ENCODE measurements at places on chromosomes 3 and 15.

GRCh38 chr3:128648940-128649663, 1.5 kb downstream of the RPN1 start:
- DNase-seq, result no peak

DNA sequence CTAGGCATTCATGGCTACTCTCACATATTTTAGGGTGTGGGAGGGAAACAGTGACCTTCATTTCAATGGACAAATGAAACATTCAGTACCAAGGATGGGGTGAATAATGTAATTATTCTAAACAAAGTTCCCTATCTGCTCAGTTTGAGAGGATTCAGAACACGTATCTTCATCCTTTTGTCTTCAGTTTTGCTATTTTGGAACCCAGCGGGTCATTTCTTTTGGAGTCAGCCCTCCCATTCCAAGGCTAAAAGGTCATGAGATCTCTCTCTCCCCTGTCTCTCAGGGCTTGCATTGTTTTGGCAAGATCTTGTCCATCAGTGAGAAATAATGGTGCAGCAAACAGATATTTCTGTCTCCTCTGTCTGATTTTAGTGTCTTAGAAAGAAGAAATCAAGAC, 16.3 kb upstream of the GATM start:
- no peak for DNase-seq

DNA sequence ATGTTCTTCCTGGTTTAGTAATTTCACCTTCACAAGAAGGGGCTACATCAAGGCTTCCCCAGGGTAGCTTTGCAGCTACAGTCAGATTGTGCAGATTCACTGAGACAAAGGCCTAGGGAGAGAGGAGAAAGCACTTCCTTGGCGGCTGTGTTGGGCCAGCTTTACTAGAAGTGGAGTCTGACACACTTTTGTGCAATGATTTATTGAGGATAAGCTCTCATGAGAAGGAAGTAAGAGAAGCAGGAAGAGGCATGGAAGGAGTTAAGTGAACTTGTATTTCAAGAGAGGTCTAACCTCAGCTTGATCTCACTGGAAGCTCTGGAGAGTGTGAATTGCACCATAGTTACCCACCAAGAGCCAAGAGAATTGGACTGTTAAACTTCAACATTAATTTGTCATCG, 78.9 kb downstream of the TGFBR2 start:
- no peak for DNase-seq

DNA sequence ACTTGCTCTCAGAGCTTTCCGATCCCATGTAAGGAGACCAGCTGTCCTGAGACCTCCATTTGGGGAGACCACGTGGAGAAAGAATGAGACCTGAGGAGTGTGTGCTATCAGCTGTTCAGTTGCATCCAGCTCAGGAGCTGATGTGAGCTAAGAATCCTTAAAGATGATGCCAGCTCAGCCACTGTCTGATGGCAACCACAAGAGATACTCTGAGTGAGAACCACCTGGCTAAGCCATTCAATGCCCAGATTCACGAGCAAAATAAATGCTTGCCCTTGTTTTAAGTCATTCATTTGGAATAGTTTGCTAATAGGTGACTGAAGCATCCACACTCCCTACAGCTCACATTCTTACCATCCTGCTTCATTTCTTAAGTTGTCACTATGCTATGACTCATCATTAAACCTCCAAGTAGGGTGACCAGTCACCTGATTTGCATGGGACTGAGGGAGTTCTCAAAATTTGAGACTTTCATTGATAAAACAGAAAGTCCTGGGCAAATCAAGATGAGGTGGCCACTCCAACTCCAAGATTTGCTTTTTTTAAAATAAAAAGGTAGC, 56.4 kb downstream of the SPTSSB start:
- no peak for DNase-seq

GRCh38 chr15:63461230-63461985, 43.0 kb upstream of the USP3 start:
- DNase-seq, result no peak

DNA sequence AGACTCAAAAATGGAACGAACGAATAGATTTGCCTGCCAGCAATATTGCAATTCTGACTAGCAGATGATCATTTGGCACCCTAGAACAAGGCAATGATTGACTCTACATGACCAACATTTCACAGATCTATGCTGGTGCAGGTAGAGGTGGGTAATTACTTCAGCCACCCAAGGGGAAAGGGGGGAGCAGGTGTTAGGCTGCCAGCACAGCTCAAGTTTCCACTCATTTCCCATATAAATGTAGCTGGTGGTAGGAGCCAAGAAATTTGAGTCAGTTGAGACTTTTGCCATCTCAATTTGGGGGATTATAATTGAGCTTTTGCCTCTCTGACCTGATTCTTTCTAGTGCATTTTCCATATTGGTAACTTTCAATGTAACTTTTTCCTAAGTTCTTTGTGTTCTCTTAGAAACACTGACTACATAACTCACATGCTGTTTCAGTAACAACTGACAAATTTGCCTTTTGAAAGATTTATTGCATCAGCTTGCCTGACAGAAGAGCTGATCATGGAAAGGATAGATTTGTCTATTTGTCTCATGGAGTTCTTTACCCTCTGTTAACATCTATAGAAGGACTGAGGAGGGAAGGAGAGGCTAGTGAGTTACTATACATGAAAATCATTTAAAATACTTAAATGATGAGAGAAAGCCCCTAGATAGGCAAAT, 902.5 kb downstream of the ZPLD1 start:
- no peak for DNase-seq

DNA sequence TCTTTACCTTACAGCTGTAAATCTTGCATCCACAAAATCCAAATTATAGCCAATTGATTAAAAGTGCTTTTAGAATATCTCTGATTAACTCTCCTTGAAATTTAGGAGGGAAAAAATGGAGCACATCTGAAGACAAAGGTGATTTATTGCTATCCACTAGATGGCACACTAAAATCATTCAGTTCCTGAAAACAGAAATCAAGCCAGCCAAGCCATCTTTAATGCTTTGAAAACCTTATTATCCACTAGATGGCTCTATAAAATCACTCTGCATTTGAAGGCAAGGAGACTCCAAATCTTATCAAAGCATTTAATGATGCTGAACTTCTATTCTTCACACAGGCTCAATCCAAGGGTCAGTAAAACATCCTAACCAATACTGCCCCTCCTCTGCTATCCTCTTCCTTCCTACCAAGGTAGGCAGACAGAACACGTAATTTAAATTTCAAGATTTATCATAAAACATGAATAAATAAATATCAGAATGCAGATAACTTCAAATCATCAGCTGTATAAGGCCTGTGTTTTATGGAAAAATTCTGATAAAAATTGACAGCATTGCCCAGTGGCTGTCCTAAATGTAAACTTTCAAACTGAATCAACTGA, 48.4 kb downstream of the GOLIM4 start:
- DNase-seq, result no peak

DNA sequence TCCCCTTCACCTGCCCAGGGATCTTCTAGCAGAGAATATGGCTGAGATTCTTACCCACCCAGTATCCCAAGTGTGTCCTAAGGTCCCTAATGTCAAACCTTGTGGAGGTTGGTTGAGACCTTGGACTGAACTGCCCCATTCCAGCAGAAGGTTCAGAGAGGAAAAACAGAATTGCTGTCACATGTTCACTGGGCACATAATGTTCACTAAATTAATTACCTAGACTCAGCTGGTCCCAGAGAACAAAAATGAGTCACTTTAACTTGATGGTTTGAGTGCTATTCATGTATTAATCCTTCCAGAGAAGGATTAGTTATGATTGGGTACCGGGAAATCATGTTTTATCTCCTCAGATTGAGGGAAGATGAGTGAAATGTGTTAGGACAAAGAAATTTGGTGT, 171.3 kb upstream of the GADL1 start:
- no peak for DNase-seq

GRCh38 chr15:76932135-76932966, 802 bp downstream of the RCN2 start:
- no peak for DNase-seq

DNA sequence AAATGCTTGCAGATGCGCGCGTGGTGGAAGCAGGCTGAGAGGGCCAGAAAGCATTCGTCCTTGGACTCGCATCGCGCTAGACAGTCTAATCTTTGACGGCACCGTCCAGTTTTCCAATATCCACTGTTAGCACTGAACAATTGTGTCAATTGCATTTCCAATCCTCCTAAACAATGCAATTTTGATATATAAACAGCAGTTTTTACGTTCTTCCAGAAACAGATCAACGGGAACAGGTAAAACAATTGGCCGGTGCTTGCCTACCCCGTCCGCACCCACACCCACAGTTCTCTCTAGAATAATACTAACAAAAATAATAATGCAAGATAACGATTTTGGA, 17.2 kb downstream of the CPN2 start:
- no peak for DNase-seq

- DNase-seq, result no peak
Measured at GRCh38 chr3:148773805-148774204, 53.8 kb upstream of the CPB1 start.

DNA sequence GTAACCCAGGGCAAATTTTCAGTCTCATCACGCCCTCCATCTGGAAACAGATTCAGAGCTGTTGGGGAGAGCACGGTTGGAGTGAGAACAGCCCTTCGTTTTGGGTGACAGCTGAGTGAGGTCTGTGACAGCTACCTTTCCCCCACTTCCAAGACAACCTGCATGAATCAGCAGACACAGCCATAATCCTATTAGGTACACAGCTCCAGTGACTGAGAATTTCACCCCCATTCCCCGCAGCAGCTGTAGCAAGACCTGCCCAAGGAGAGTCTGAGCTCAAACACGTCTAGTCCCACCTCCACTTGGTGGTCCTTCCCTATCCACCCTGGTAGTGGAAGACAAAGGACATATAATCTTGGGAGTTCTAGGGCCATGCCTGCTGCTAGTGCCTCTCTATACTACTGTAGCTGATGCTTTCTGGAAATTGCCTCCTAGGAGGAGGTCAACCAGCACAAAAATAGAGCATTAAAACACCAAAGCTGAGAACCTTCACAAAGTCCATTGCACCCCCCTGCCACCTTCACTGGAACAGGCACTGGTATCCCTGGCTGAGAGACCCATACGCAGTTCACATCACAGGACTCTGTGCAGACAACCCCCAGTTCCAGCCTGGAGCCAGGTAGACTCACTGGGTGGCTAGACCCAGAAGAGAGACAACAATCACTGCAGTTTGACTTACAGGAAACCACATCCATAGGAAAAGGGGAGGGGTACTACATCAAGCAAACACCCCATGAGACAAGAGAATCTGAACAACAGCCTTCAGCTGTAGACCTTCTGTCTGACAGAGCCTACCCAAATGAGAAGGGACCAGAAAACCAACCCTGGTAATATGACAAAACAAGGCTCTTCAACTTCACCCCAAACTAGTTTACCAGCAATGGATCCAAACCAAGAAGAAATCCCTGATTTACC, 448.6 kb upstream of the CBLB start:
- DNase-seq, result no peak

DNA sequence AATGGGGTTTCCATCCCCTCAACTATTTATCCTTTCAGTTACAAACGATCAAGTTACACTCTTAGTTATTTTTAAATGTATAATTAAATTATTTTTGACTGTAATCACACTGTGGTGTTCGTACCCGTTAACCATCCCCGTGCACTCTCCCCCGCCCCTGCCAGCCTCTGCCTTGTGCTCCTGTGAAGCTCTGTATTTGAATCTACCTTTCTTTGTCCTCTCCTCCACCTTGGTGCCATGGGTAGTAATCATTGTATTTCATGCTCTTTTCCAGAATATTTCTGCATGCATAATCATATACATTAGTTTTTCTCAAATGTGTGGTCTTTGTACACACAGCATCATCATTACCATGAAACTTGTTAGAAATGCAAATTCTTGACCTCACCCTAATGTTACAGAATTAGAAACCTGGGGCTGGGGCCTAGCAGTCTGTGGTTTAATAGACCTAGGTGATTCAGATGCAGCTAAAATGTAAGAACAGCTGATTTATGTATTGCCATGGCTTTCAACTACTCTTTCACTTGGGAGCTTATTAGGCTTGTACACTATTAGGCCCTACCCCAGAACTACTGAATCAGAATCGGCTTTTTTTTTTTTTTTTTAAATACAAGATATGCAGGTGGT, 91.5 kb downstream of the STT3B start:
- no peak for DNase-seq

GRCh38 chr3:105688821-105689220, 180.0 kb downstream of the CBLB start:
- DNase-seq, result no peak

DNA sequence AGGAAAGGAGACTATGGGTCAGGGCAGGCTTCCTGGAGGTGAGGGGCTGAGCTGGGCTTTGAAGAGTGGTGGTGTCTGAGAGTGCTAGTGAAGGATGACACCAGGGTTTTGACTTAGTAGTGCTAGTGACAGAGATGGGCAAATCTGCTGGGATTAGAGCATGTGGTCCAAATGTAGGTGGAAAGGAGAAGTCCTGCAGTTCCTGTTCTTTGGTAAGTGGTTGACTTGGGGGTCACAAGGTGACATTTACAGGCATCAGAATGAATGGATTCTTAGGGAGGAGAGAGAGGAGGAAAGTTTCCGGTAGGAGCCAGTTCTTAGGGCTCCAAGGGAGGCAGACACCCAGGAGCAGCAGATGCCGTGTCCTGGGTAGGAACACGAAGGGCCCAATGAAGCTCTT, 796 bp upstream of the DOCK3 start:
- no peak for DNase-seq

- no peak for DNase-seq
Measured at GRCh38 chr15:81573098-81573746, 199.2 kb upstream of the TMC3 start.

- DNase-seq, result no peak
Measured at GRCh38 chr3:190307164-190307545, 15.1 kb downstream of the CLDN1 start.

GRCh38 chr3:127667119-127667681, 5.6 kb upstream of the ABTB1 start:
- DNase-seq, result no peak

GRCh38 chr3:176106380-176106779, 1090.9 kb downstream of the TBL1XR1 start:
- DNase-seq, result no peak

- DNase-seq, result no peak
Measured at GRCh38 chr3:149777414-149778214, 14.7 kb downstream of the ANKUB1 start.

DNA sequence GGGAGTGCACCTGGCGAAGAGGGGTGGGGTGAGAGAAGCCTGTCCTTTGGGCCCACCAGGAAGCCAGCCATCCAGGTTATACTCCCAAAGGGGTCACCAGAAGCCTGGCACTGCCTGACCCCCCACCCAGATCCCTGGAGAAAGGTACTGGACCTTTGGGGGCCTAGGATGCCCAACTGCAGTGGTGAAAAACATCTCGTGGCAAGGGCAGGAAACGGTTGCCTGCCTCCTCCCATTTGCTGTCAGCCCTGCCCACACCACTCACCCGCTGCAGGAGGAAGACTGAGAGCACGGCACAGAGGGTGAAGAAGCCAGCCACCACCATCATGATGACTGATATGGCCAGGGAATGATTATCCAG, 2.2 kb upstream of the ULK3 start:
- DNase-seq, result peak; percentile 53

- peak; percentile 58 for DNase-seq
Measured at GRCh38 chr15:63971427-63971805, 74.9 kb downstream of the DAPK2 start.

GRCh38 chr3:35739964-35740527, 100.7 kb downstream of the ARPP21 start:
- no peak for DNase-seq
